ENCODE measurements at places on chromosomes 7 and 10. TPM values are rescaled to one million over a fixed set of nuclear protein-coding genes. Genes with fewer than 3 reads are reported as not detected.

The SPDYE9 gene
- total RNA-seq, result not detected

The IGFBP1 gene
- total RNA-seq, result 0.38 TPM

The CYP26C1 gene
- total RNA-seq, result 0.04 TPM

The TMEM213 gene
- not detected for total RNA-seq
